ENCODE measurements at places on chromosomes 7 and 10. TPM values are rescaled to one million over a fixed set of nuclear protein-coding genes. Genes with fewer than 3 reads are reported as not detected.

Gene CALML5
- total RNA-seq = not detected

Gene GRM3
- total RNA-seq = not detected

Gene OR2A5
- total RNA-seq = not detected

Gene IGF2BP3
- 25.1 TPM for total RNA-seq

Gene PNLIP
- total RNA-seq = not detected

Gene C10orf143
- total RNA-seq = 0.69 TPM
